NCI-H345 (cell line): ENCODE measurements at places on chromosomes 6 and 20.

DNA sequence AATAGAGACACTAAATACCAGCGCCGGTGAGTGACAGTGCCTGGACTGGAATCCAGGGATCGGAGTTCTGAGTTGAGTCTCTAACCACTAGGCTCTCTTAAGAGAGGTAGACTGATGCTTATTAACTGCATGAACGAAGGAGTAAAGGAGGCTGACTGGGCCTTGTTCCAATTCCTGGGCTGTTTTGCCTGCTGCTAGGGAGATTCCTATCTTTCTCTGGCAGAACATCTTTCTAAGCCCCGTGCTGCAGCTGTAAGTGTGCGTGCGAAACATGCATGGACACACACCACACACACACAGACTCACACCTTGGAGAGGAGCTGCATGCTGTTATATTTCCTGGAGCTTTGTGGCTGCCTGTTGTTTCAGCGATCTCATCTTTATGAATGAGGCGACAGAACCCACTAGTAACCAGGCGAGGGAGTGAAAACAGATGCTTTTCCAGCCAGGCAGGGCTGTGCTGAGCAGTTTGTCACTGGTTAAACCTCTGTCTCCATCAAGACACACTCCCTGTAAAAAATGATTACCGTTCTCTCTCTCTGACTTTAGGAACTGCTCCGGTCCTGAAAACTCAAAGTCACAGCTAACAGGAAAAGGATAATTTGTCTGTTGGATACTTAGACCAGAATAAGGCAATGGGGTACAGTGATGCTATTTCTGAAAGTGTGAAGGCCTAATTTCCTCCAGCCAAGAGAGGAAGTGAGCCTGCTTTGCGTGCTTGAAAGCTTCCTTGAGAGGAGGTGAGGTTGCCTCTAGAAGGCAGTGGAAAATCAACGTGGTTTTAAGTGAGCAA, 157.4 kb upstream of the ZNF217 start:
- DNase-seq: no peak

DNA sequence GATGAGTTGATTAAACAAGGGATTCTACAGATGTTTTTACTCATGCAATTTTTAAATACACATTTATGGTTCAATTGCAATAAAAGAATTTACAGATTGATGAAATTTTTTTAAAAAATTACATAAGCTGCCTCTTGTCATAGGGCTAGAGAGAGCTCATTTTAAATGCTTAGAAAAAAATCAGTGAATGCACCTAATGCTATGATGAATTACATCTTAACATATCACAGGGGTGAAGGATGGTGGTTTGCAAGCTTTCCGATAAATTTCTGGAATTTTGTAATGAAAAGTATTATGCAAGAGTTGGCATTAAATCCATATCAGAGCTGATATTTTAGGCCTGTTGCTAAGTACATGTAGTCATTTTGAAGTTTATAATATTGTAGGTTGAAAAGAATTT, 29.6 kb downstream of the DSE start:
- no peak for DNase-seq

DNA sequence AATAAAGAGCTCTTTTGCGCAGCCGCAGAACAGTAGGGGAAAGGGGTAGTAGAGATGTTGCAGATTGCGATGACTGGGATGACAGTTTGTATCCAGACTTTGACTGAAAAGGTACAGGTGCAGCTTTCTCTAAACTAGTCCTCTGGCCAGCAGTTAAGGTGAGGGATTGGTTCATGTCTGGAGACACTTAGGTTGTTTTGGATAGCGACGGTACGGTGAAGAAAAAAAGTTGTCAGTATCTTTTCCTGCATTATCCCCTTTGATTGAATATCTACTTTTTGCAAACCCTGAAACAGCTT, 537 bp downstream of the PRR3 start:
- no peak for DNase-seq

- DNase-seq: no peak
Measured at GRCh38 chr20:37777988-37778659, 84.3 kb downstream of the CTNNBL1 start.

DNA sequence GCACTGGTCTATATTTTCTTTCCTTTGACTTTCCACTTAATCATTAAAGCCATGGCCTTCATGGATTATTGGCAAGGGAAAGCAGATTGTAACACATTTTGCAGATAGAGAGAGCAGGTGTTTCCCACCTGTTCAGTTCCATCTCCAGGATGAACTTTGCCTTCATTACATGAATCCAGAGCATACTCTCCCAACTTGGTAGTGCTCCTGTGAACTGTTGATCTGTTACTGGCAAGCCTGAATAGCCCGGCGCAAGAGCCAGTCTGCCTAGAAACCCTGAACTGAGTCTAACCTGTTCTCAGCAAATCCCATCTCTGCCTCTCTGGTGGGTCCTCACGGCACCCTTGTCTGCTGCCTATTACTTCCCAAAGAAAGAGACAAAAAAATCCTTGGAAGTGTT, 210.3 kb downstream of the PLCB1 start:
- no peak for DNase-seq

- DNase-seq: no peak
Measured at GRCh38 chr6:118992186-118992795, 57.3 kb upstream of the MCM9 start.
